ENCODE measurements at places on chromosomes 7 and 10.
A peak's percentile ranks its signal among the peaks of the same experiment; 100 is the strongest.

DNA sequence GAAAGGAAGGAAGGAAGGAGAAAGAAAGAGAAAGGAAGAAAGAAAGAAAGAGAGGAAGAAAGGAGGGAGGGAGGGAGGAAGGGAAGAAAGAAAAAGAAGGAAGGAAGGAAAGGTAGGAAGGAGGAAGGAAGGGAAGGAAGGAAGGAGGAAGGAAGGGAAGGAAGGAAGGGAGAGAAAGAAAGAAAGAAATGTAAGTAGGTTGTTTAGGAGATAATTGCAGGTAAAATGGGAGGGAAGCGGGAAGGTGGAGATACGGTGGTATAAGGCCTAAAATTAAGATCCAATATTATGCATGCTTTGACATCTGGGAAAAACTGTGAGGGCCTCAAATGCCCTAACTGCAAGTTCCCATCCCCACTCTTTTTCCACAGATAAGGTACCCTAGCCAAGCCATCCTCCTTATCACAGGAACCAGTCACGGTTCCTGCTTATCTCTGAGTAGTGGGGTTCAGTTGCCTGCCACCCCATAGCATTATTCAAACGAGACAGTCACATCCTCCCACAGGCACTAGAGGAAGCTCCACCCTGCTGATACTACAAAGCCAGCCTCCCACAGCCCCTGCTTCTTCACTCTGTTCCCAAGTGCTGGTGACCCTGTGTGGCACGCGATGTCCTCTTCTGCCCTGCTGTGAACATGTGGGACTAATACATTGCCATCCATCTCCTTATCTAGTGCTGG, 28.7 kb downstream of the ST8SIA6 start:
- no peak for DNase-seq

DNA sequence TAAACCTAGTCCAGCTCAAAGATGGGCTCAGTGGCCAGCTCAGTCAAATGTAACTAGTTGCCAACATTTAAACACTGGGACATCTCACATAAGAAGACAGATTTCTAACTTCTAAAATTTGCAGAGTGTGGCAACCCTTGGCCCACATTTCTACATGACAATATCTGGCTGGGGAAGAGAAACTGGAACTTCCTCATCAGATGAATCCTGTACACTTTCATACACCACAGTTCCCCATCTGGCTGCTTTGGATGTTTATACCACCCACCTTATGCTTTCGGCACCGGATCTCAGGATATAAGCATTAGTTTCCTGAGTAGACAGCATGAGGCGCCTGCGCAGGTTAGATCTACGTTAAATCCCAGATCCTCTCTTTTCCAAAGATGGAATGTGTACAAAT, 199.3 kb downstream of the PRKG1 start:
- DNase-seq: no peak

DNA sequence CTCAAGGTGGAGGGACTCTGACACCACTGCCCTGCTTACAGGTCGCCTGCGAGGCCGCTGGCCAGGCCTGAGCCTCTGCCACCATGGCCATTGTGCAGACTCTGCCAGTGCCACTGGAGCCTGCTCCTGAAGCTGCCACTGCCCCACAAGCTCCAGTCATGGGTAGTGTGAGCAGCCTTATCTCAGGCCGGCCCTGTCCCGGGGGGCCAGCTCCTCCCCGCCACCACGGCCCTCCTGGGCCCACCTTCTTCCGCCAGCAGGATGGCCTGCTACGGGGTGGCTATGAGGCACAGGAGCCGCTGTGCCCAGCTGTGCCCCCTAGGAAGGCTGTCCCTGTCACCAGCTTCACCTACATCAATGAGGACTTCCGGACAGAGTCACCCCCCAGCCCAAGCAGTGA, 2.8 kb downstream of the LZTS2 start:
- DNase-seq: no peak

GRCh38 chr10:89523274-89523673, 12.1 kb downstream of the SLC16A12 start:
- no peak for DNase-seq

DNA sequence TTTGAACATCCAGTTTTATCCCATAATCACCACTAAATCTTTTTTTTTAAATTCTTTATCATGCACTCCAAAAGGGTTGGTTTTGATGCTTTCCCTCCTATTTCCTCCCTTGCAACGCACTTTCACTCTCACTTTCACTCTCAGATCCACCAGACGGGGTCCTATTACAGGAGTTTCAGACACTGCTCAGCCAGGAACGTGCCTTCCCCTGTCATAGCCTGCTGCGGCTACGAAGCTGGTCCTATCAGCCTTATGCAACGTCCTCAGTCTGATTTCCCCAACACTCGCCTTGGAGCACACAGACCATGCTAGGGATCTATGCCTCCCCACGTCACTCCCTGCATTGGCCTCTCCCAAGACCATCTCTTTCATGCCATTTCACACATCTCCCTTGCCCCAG, 23.4 kb downstream of the ZPBP start:
- DNase-seq: no peak

DNA sequence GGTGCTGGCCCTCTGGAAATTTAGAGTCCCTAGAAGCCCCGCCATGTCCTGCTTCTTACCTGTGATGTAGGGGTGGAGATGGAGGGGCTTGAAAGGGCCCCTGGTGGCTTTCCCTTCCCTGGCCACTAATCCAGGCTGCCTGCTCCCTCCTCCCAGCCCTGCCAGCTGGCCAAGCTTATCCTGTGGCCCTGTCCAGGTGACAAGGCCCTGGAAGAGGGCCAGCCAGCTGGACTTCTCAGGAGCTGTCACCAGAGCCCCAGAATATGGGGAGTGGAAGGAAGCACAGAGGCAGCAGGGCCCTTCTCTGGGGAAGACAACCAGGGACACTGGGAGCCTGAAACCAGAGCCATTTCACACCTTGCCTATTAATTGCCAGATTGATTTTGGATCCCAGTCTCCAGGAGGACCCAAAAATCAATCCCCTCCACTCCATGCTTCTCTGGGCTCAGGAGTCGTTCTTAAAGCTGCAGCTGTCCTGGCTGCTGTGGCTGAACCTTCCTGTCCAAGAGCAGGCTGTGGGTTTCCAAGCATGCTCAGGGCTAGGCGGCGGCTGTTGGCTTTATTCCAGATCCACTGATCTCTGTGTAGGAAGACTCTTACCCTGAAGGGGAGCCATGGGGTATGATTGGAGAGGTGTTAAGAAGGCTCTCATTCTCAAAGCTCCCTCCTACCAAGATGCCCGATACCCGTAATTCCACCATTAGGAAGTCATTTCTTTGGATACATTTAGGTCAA, 52.6 kb upstream of the PCBD1 start:
- DNase-seq: peak; percentile 9

DNA sequence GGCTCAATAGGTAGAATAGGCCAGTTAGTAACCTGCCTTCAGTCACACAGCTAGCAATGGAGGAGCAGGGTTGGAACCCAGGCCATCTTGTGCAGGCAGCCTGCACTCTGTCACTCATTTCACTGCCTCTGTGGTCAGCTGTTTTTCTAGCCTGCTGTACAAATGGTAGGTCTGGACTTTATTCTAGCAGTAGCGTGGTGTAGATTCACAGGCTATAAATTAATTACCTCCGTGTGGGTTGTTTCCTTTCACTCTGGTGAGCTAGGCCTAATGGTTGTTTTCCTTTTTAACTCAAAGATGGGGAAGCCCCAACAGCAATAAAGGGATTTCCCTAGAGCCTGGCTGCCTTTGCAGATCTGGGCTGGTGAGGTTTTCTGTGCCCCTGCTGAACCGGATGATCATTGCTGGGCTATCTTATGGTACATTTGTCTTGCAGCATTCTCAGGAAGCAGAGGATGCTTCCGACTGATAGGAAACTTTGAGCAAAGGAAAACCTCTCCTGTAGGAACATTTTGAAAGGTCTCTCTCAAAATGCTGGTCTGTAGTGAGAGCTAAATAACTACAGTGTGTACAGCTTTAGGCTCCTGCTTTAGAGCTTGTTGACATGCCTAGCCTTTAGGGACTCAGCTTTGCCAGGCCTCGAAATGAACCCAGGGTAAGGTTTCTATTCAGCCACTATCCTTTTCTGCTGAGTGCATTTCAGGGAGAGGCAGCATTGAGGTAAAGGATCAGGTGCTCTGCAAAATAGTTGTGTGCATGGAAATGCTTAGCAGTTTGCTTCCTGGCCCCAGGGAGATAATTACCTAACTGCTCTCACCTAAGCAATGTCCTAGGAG, 157.4 kb downstream of the ST7 start:
- DNase-seq: no peak

DNA sequence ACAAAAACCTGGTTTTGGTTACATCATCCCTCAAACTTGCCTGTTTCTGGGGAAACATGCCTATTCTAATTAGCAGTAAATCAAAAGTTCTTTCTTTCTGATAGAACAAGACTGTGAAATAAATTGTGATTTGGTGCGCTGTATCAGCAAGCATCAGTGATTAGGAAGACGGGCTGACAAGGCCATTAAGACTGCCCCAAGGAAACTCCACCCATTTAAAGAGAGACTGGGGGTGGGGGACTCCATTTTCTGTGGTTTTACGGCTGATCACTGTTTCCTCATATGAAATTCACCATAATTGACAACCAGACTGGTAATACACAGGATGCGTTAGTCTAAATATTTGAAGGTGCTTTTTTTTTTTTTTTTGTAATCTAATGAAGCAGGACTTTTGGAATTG, 68.7 kb downstream of the MBL2 start:
- no peak for DNase-seq

GRCh38 chr10:119670717-119671116, 19.5 kb downstream of the BAG3 start:
- DNase-seq: no peak

DNA sequence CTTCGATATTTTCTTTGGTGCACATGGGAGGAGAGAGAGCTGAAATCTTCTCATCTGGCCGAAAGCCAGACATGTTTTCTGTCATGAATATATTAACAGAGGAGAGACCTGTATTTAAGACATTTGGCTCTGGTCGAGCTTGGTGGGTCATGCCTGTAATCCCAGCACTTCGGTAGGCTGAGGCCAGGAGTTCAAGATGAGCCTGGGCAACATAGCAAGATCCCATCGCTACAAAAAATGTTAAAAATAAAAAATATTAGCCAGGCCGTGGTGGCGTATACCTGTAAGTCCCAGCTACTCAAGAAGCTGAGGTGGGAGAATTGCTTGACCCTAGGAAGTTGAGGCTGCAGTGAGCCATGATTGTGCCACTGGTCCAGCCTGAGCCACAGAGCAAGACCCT, 21.9 kb upstream of the GATA3 start:
- no peak for DNase-seq

GRCh38 chr7:73633323-73633722, 9.0 kb upstream of the MLXIPL start:
- DNase-seq: no peak

GRCh38 chr10:123751342-123752134, 85.4 kb downstream of the GPR26 start:
- DNase-seq: no peak

DNA sequence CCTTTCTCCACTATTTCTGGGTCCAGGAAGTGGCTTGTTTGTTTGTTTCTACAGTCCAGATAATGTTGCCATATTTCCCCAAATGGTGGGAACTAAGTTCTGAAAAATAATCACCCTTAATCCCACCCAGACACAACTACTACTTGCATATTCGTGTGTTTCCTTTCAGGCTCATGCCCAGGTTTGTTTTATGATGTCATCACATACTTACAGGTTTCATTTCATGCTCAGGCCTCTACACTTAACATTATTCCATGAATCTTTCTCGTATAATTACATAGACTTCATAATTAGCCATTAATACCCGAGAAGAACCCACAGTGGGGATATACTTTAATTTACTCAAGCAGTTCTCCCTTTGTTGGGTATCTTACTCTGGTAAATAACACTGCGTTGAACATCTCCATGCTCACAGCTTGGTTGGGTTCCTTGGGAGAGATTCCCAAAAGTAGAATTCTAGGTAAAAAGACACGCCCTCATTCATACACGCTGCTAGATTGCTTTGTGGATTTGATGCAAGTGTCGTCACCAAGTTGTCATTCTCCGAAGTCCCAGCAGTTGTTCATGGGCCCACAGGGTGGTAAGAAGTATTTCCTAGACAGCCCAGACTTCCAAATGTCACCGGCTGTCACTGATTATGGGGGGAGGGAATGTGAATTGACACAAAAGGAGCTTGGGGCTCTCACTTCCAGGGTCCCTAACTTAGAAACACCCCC, 42.6 kb downstream of the UNC5B start:
- no peak for DNase-seq

All from fibroblast of skin of scalp (primary cell).